ENCODE measurements at places on chromosomes 1 and 21. TPM values are rescaled to one million over a fixed set of nuclear protein-coding genes. Genes with fewer than 3 reads are reported as not detected.

The SPRR2A gene
- not detected for polyA plus RNA-seq

- no peak for DNase-seq
These were observed 231.2 kb downstream of the PRDM2 start for GRCh38 chr1:13931226-13931625.

DNA sequence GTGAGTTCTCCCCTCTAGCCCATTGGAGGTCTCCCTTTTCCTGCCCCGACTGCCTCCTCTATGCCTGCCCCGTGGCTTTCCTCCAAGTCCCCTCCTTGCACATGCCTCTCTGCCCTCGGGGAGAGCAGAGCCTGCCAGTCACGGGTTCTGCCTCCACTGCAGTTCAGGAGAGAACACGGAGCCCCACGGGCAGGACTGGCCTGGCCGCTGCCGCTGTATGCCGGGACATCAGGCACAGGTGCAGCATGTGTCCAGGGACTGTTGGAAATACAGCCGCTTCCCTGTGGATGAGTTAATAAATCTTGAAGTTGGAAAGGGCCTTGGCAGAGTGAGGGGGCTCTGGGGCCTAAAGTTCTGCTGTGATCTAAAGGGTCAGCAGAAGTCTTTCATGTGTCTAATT lies 676.6 kb downstream of the MATN1 start:
- no peak for DNase-seq

DNA sequence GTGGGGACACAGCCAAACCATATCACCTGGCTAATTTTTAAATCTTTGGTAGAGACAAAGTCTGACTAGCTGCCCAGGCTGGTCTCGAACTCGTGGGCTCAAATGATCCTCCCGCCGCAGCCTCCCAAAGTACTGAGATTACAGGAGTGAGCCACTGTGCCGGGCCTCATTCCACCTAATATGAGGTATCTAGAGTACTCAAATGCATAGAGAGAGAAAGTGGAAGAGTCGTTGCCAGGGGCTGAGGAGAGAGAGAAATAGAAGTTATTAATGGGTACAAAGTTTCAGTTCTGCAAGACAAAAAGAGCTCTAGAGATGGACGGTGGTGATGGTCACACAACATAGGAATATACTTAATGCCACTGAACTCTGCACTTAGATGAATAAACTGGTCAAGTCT lies 119.6 kb downstream of the TOMM20 start:
- no peak for DNase-seq

The RNF115 gene
- 4.7 TPM for polyA plus RNA-seq

- DNase-seq: no peak
These were observed 193.4 kb downstream of the APP start for GRCh38 chr21:25977068-25977611.

GRCh38 chr1:237901299-237901934 lies 10.7 kb upstream of the ZP4 start:
- no peak for DNase-seq

DNA sequence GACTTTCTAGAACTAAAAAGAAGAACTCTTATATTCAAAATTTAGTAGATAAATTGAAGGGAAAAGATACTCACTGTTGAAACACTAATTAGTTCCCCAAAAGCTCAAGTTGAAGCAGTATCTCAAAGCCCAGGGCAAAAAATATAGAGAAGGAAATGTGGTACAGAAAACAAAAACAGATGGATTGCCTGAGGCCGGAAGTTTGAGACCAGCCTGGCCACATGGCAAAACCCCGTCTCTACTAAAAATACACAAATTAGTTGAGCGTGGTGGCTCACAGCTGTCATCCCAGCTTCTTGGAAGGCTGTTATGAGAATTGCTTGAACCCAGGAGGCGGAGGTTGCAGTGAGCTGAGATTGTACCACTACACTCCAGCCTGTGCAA lies 36.0 kb downstream of the FAM177B start:
- no peak for DNase-seq

The OR2L8 gene
- polyA plus RNA-seq: not detected

GRCh38 chr1:201769966-201770365 lies 59.0 kb upstream of the IPO9 start:
- no peak for DNase-seq

- no peak for DNase-seq
These were observed at the start of gene MNDA for GRCh38 chr1:158830904-158831507. Gene MNDA, plus strand, starts transcription at chr1:158831351. Its CDS starts 10,803 bp downstream, at chr1:158842154.

GRCh38 chr1:59188413-59189213 lies 108.3 kb upstream of the FGGY start:
- DNase-seq: no peak

The BLACAT1 gene
- 10.5 TPM for polyA plus RNA-seq

The TENT5C gene
- polyA plus RNA-seq: 0.38 TPM

The CGN gene
- polyA plus RNA-seq: 20.4 TPM

GRCh38 chr1:22249928-22250680 lies 107.2 kb upstream of the WNT4 start:
- DNase-seq: no peak

- DNase-seq: no peak
These were observed 33.5 kb upstream of the CCDC27 start for GRCh38 chr1:3718764-3719163.

The APOBEC4 gene
- not detected for polyA plus RNA-seq

The PM20D1 gene
- polyA plus RNA-seq: 0.05 TPM

- DNase-seq: no peak
These were observed 3.9 kb downstream of the MRAP start for GRCh38 chr21:32302560-32302959.

- DNase-seq: no peak
These were observed 11.9 kb downstream of the FASLG start for GRCh38 chr1:172670791-172671190.
